ENCODE measurements at places on chromosomes 7 and 10.

DNA sequence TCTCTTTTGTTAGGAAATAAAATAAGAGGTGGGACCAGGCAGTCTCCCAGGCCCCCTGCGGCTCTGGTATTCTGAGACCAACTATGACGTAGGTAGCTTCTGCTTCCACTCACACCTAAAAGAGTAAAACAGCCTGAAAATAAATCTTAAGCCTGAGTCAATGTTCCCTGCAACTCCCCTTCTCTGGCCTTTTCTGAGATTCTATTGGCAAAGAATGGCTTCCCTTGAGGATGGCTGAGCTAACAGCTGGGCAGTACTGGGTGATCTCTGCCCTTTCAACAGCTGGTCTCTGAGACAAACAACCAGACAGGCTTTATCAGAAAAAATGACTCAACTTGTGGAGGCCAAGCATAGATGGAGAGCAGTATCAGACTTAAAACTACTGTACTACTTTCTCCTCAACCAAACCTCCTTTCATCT is 58.7 kb downstream of the CREB3L2 start:
- no peak for DNase-seq

- no peak for DNase-seq
Observed at GRCh38 chr10:122302315-122302714, 31.2 kb downstream of the BTBD16 start.

GRCh38 chr10:128263891-128264688 is 137.9 kb upstream of the MKI67 start:
- DNase-seq, result no peak

GRCh38 chr7:112377593-112377992 is 72.7 kb upstream of the IFRD1 start:
- DNase-seq, result no peak

DNA sequence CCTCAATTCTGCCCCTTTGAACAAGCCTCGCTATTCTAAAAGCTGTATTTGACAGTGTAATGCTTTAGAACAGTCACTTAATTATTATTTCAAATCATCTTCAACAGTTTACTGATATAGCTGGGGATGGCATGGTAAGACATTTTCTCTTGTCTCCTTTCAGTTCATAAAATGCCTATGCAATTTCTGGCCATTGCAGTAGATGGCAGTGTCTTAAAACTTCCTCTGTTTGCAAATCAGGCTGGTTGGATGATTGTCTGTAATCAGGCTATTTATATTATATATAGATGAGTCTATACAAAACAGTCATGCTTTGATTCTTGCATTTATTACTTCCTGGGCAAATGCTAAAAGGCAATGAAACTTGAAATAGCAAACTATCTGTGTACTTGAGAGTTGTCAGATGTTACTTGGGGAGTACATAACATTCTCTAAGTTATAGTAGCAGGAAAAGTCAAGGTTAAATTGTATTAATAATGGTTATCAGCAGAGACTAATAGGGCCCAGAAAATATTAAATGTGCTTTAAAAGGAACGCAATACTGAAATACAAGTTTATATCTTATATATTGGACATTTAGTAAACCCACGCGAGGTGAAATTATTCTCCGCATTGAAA is 55.5 kb upstream of the LHFPL3 start:
- DNase-seq, result no peak

- no peak for DNase-seq
Observed at GRCh38 chr10:72291019-72291532, 17.4 kb downstream of the DDIT4 start.

DNA sequence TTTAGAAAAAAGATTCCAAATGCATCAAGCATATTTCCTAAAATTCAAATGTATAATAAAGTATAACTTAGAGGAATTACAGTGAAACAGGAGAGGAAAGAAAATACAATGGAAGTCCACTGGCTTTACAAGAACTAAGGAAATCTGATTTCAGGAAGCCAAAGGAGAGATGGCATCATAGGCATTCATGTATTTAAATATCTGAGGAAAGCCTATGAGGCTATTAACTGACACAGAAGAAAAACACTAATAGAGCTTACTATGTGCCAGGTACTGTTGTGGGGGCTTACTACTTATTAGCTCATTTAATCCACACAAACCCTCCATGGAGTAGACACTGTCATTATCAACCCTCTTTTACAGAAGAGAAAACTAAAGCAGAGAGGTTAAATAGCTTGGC is 92.2 kb downstream of the SRPK2 start:
- no peak for DNase-seq

- DNase-seq, result no peak
Observed at GRCh38 chr10:3552281-3552680, 232.7 kb downstream of the KLF6 start.

- no peak for DNase-seq
Observed at GRCh38 chr7:94823947-94824346, 83.4 kb upstream of the PPP1R9A start.

- no peak for DNase-seq
Observed at GRCh38 chr10:17239345-17240085, 11.5 kb downstream of the VIM start.

GRCh38 chr10:29955329-29955935 is 104.0 kb downstream of the JCAD start:
- no peak for DNase-seq

DNA sequence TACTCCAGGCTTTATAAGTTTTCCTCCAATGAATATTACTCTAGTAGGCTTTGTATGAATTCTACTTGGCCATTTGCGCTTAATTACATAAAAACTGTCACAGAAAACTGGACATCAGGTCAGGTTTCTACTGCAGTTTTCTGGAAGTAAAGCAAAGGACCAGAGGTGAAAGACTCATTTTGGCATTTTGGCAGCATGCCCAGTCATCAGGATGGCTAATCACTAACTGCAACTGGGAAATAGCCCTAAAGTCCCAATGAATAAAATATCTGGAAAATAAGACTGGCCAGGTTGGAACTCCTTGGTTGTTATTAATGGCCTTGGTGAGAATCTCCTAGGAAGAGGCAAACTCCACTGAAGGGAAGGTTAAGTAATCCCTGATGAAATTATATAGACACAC is 75.5 kb downstream of the COPG2 start:
- DNase-seq, result no peak

GRCh38 chr7:153522261-153522660 is 529.9 kb upstream of the DPP6 start:
- DNase-seq, result no peak

GRCh38 chr10:113527211-113527906 is 25.5 kb upstream of the HABP2 start:
- DNase-seq, result no peak
